ENCODE measurements at places on chromosomes 16 and 17. TPM values are rescaled to one million over a fixed set of nuclear protein-coding genes. Genes with fewer than 3 reads are reported as not detected.

- peak; percentile 46 for DNase-seq
Observed at GRCh38 chr17:47949946-47950345, 7.7 kb downstream of the PRR15L start.

- peak; percentile 86 for DNase-seq
Observed at GRCh38 chr17:50542795-50543774, 3.9 kb upstream of the SPATA20 start.

DNA sequence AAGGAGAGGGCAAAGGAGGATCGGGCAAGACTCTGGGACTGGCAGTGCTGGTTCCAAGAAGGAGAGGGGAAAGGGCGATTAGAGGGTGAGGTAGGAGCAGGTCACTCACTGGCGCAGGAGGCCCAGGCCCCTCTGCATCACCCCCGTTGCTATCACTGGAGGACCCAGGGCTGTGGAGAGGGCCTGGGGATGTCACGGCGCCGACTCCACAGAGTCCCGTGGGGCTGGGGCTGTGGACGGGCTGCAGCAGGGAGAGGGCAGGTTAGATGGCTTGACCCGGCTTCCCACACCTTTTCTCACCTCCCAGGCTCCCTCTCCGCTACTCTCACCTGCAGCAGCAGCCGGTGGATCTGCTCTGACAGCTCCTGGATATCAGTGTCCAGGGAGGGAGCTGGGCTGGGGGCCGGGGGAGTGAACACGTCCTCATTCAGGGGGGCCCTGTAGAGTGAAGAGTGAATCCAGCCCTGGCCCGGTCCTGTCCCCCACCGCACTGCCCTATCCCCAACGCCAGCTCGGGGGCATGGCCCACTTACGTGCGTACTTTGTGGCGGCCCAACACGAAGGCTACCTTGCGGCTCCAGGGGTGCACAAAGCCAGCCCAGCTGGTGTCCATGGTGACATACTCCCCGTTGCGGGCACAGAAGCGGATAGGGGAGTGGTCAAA, 4.9 kb downstream of the PER1 start:
- no peak for DNase-seq

GRCh38 chr17:49656247-49656646, 21.6 kb downstream of the SPOP start:
- DNase-seq = no peak

GRCh38 chr17:19578545-19578944, 44.9 kb downstream of the SLC47A1 start:
- no peak for DNase-seq

DNA sequence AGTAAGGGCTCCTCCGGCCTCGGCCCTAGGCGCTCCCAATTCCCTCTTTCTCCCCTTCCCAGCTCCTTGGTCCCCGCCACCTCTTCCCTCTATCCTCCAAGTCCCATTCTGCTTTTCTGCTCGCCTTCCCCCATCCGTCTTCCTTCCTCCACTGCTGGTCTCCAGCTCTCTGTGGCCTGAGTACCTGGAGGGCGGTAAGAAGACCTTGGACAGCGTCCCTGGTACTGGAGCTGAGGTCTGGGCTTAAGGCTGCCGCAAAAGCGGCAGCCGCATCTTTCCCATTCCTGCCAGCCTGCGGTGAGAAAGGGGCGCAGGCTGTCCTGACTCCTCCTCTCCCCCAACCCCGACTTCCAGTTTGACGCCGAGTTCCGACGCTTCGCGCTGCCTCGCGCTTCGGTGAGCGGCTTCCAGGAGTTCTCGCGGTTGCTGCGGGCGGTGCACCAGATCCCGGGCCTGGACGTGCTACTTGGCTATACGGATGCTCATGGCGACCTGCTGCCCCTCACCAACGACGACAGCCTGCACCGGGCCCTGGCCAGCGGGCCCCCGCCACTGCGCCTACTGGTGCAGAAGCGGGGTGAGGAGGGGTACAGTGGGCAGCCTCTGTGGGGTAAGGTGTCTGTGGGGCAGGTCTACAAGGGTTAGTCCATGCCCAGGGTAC, 471 bp downstream of the PARD6A start:
- DNase-seq = peak; percentile 78

- DNase-seq = no peak
Observed at GRCh38 chr16:87178177-87178863, 138.9 kb downstream of the C16orf95 start.

DNA sequence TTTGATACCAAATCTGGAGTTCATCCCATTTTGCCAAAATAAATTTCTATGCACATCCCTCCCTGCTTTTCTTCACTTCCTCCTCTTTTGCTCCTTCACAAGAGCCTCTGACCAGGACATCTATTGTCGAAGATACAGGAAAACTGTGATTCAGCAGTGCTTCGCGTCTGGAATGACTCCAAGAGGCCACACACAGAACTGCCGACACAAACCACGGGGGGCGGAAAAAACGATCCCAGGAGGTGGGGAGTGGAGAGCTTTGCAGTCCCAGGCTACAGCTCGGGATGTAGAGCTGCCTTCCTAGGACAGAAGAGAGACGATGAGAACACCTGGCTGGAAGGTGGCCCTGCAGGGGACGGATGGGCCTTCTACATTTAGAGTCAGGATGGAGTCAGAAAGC, 102.8 kb downstream of the XYLT1 start:
- DNase-seq = no peak

- peak; percentile 64 for DNase-seq
Observed at GRCh38 chr17:47978324-47978723, 7.4 kb downstream of the CDK5RAP3 start.

CES5A gene
- polyA plus RNA-seq = 0.03 TPM

CCL16 gene
- polyA plus RNA-seq = not detected

CD7 gene
- polyA plus RNA-seq = 10.8 TPM

OR1A2 gene
- polyA plus RNA-seq = not detected

KRTAP4-5 gene
- not detected for polyA plus RNA-seq

Measured in small intestine (tissue), 16 donors.